ENCODE measurements at places on chromosomes 1 and 21.

DNA sequence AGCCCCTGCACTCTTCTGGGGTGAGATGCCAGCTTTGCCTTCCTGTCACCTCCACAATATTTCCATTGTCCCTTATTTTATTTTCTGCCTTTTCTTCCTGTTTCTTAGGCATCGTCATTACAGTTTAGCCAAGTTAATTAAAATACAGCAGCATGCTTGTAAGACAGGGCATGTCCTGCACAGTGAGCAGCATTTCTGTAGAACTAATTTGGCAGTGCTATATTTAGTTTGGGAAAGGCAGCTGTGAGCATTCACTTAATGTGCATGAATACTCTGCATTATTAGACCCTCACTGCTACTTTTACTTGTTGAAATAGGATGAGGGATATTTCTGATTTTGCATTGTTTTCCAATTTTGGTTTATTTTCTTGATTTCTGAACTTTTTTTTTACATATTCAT is 133.3 kb downstream of the KCNK2 start:
- DNase-seq: no peak

GRCh38 chr1:46458846-46459245 is 30.8 kb upstream of the DMBX1 start:
- no peak for DNase-seq

- peak; percentile 81 for DNase-seq
Measured at GRCh38 chr1:94713472-94714141, 106.5 kb upstream of the SLC44A3 start.

DNA sequence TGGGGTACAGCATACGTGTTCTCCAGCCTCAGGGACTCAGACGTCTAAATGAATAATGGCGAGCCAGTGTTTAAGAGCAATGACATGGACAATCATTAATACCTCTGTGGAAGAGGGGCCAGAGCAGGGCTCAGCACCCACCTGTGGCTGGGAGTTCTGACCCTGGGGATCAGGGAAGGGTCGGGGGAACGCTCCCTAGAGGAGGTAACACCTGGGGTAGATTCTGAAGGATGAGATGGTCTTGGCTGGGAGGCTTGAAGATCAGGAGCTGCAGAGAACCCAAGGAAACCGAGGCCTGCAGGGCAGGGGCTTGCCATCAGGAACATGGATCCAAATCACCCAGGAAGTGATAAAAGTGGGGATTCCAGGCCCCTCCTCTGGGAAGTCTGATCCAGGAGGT is 138.2 kb upstream of the RUNX3 start:
- DNase-seq: no peak

DNA sequence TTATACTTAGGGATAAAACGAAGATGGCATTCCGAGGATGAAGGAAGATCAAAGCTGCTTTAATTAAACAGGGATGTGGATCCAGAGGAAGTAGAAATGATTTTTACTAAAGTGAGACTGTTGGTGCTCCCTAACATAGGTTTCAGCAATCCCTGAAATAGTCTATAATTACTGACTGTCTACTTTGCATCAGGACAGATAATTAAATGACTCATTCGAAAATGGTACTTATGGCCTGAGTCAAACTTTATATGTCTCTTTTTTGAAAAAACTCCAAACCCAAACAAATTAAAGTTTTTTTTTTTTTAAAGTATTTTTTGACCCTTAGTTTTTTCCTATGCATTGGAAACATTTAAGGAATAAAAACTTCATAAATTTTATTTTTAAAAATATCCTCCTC is 90.3 kb downstream of the LYST start:
- no peak for DNase-seq

- no peak for DNase-seq
Measured at GRCh38 chr1:93124556-93125355, 45.7 kb downstream of the MTF2 start.

DNA sequence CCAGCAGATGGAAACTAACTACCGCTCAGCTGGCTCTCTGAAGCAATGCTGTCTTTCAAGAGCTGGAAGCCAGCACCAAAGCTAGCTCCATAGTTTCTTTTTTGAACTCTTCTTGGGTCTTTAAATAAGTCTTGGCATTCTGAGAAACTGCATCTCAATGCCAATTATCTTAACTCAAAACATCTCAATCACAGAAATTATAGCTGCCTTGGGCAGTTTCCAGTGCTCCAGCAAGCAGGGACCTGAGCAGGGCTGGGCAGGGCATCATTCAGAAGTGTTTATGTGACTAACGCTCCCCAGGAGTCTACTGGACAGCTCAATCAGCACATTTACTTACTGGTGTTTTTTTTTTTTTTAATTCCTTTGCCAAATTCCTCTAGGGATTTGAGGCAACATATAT is 18.3 kb upstream of the PADI4 start:
- DNase-seq: no peak

DNA sequence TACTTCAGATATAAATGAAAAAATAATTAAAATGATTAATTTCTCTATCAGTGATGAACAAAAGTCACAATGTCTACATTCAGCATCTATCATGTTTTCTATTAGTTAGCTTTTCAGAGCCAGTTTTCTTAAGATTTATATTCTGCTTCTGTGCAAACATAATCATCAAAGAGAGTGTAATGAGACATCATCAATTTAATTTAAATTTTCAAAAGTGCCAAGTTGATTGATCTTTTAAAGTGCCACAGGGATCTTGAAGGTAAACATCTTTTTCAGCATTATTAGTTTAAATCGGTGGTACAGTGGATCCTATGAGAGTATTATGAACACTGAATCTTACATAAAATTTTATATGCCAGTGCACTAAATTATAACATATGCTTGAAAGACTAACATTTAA is 1176.1 kb downstream of the PLA2G4A start:
- no peak for DNase-seq

DNA sequence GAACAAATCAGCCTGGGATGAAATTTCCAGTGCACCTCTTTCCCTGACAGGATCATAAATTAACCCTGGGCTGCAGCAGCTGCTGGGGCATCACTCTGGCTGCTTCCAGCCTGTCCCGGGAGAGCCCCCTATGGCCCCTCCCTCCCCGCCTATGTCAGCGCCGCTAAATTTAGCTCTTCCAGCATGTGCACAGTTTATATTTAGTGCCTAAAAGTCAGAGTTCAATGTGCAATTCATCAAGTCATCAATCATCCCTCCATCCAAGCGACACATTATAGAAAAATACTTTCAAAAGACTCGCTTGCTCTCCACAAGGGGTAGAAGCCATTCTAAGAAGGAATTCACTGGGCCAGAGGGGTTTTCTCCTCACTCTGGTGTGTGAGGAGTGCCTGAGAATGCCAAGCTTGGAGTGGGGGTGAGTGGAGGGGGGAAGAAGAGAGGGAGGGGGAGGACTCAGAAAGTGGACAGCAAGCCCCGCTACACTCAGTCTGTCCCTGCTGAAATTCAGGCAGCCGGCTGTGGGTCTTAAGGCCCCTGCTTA is 37.4 kb downstream of the XCL1 start:
- DNase-seq: no peak

DNA sequence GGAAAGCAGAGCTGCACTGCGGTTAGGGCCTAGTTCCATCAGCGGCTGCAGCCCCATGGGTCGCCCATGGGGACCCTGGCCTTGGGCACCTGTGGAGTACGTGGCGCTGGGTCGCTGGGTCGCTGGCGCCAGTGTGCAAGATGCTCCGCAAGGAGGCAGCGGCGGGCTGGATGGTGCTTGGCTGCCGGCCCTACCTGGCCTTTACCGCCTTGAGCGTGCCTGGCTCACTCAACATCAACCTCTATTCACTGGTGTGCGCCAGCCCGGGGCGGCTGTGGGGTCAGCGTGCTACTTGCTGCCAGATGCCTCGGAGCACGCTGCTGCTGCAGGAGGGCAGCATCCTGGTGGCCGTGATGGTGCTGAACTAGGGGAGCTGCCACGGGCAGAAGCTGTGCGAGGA is 85.1 kb upstream of the RHOU start:
- DNase-seq: no peak

GRCh38 chr1:201327687-201328240 is 44.5 kb downstream of the PKP1 start:
- no peak for DNase-seq

- no peak for DNase-seq
Measured at GRCh38 chr1:160410406-160411005, 10.1 kb downstream of the VANGL2 start.

DNA sequence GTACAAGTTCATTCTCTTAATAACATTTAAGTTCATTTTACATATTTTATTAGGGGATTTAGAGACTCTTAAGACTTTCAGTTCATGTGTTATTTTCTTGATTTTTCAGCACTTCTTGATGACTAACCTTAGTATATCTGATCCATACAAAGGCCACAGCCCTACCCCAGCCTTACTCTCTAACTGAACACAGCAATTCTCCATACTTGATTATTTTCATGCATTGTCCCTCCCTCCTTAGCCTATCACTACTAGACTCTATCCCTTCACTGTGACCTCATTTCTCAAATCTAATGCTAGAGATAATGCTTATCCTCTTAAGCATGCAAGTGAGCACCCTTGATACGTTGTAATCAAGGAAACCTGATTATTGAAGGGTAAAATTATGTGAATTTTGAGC is 15.2 kb downstream of the PRKAA2 start:
- no peak for DNase-seq

GRCh38 chr1:223161321-223161720 is 18.3 kb upstream of the TLR5 start:
- no peak for DNase-seq

GRCh38 chr1:226123212-226123560 is 60.7 kb downstream of the H3-3A start:
- no peak for DNase-seq

DNA sequence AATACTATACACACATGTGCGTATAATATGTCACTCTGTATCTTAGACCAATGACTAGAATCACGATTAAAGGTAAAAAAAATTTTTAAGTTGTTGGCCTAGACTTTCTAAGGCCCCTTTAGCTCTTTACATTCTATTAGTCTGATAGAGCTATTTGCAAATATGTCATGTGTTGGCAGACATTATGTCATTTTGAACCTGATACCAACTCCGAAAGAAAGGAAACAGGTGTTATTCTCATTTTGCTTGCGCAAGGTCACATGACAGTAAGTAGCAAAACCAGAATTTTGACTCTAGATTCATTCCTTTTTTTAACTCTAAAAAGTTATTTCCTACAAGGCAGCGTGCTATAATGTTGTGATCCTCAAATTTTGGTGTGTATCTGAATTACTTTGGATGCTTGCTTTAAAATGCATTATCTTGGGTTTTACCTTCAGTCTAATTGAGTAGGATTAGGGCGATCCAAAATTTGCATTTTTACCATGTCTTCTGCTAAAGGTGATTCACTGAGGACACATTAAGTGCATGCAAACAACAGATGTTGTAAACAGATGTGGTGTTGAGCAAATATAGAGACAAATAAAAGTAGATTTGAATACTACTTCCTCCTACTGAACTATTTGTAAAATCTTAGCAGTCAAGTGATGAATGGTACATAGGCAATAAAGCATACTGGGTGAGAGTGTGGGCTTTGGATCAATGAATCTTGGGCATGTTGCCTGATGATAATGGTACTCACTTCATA is 63.5 kb upstream of the KIAA1614 start:
- no peak for DNase-seq

DNA sequence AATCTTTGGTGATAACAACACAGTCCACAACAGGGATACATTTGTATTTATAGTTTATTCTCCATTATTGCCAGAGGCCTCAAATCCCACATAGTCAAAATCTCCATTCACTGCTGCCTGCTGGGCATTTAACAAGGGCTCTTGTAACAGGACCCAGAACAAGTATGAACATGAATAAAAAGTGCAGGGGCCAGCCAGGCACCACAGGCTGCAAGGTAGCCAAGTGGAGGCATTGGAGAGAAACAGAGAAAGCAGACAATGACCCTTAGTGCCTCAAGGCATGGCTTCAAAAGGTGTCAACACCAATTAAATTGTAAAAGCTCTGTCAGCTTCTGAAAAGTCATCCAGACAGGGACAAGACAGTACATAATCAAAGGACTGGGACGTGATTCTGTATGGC is 116.8 kb downstream of the ATP6V1G3 start:
- no peak for DNase-seq

GRCh38 chr1:35894183-35894582 is 11.2 kb downstream of the AGO1 start:
- no peak for DNase-seq

GRCh38 chr21:23694390-23694789 is 1912.9 kb downstream of the MRPL39 start:
- no peak for DNase-seq

Measured in transverse colon (tissue), 4 donors.